ENCODE measurements at places on chromosomes 1 and 21. TPM values are rescaled to one million over a fixed set of nuclear protein-coding genes. Genes with fewer than 3 reads are reported as not detected.

- no peak for DNase-seq
Measured at GRCh38 chr21:30434033-30434631, 4.1 kb downstream of the KRTAP13-4 start.

- no peak for DNase-seq
Measured at GRCh38 chr1:186869526-186870228, 40.9 kb downstream of the PLA2G4A start.

DNA sequence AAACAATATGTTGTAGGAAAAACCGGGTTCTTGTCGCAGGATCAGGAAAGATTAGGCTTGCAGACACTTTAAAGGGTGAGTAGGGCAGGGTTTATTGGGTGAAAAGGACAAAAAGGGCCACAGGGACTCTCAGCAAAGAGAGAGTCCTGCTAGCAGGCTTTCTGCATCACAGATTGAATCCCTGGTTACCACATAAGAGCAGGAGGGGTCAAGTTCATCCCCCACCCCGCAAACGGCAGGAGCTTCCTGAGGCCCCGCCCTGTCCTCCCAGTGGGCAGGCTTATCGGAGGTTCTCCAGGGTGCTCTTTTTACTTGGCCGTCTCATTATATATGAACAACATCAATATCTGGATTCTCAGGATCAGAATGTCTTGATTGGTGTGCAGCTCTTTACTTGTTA, 47.7 kb downstream of the SYCP1 start:
- no peak for DNase-seq

GRCh38 chr1:10339815-10340214, 59.0 kb upstream of the PGD start:
- DNase-seq: peak; percentile 80

GRCh38 chr1:232620356-232620969, 9.5 kb downstream of the SIPA1L2 start:
- peak; percentile 63 for DNase-seq

Gene DISP1
- total RNA-seq: 5.9 TPM

DNA sequence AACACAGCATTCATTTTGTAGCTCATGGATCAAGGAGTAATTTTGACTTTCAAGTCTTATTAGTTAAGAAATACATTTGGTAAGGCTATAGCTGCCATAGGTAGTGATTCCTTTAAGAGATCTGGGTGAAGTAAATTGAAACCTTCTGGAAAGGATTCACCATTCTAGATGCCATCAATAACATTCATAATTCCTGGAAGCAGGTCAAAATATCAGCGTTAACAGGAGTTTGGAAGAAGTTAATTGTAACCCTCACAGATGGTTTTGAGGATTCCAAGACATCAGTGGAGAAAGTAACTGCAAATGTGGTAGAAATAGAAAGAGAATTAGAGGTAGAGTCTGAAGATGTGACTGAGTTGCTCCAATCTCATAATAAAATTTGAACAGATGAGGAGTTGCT, 216.6 kb downstream of the GREM2 start:
- no peak for DNase-seq

Gene KRTAP19-3
- total RNA-seq: not detected

GRCh38 chr1:218585511-218586184, 240.5 kb downstream of the TGFB2 start:
- DNase-seq: peak; percentile 23

DNA sequence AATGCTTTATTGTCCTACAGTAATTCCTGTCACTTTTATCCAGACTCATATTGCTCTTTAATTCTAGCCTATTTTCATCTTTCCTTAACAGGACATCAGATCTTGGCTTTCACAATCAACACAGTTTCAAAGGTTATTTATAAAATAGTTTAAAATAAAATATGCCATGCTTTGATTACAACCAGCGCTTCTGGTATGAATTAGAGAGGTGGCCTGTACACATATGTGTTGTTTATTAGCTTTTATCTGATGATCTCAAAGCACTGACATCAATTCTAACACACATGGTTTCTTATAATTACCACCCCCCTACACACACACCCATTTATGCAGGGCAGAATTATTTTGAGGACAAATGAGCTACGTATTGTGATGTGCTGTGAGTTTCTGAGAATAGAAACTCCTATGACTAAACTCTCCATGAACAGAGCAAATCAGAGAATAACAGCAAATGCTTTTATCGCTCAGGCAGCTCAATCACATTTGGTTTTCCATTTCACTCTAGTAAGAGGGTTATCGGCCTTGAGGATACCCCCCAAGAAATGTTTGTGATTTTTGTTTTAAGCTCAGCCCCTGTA, 18.0 kb downstream of the CD247 start:
- no peak for DNase-seq

DNA sequence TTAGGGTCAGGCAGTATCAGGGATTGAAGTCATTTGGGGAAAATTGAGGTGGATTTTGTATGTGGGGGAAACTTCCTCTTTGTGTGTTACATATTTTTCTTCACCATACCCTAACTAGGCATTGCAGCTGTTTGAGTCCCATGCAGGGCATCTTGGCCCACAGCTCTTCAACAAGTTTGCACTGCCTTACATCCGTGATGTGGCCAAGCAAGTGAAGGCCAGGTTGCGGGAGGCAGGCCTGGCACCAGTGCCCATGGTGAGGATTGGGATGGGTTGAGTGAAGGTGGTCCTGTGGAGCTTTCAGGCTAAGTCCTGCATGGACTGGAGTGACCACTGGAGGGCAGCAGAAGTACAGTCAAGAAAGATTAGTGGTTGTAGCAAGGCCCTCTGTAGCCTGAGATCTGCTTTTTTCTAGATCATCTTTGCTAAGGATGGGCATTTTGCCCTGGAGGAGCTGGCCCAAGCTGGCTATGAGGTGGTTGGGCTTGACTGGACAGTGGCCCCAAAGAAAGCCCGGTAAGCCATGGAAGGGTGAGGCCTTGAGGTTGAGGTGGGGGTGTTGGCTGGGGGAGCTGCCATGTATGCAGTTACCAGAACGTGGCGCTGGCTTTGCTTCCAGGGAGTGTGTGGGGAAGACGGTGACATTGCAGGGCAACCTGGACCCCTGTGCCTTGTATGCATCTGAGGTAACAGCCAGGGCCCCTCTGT, 2.4 kb downstream of the UROD start:
- peak; percentile 86 for DNase-seq

DNA sequence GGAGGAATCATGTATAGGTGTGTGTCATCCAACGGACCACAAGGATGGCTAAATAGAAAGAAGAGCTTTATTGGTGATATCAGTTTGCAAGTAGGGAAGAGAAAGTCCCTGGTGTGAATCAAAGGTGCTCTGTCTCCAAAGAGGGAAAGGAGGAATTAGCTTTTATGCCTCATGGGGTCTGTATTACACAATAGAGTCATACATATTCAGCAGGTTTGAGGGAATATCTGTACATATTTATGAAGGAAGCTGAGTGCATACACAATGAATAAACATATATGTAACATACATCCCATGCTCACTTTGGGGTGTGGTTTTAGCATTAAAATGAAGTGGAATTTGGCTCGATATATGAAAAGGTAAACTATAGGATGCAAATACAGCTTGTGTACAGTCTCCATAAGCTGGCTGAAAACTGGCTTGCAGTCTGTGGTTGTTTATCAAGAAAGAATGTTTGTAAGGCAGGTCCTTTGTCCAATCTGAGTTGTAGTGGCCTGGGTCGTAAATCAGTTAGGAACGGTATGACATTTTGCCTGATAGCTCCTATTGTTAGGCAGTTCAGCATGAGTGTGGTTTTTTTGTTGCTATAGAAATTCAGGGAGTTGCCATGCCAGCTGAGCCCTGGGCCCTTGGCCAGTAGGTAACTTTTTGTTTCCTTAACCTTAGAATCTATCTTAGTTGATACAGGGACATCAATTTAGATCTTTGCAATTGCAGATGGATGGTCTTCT, 198.0 kb upstream of the ZP4 start:
- DNase-seq: no peak

DNA sequence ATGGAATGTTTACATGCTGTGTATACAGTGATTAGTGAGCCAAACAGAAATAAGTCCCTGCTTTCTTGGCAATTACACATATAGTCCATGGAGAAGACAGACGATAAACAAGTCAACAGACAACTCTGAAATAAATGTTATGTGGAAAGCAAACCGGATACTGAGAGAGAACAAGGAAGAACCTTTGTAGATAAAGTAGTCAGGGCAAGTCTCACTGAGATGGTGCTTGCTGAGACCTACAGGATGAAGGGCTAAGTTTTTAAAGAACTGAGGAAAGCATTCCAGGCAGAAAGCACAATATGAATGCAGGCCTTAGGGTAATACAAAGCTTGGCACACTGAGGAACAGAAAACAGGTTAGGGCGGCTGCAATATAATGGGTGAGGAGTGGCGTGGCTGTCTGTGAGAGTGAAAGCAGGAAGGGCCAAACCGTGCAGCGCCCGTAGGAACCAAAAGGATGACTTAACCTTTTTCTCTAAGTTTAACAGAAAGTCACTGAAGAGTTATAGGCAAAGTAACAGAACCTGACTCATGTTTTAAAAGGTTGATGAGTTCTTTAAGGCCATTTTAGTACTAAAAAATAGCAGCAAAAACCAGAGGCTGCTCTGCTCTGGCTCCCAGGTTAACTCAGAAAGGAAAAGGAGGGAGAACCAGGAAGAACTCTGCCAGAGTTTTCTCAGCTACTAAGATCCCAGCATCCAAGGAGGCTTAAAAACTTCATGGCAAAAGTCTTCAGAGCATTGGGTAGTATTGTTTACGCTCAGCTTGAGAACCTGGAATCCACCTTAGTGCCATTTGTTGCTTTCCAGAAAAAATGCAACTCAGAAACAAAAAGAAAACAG, 8.7 kb upstream of the TTF2 start:
- DNase-seq: peak; percentile 51

DNA sequence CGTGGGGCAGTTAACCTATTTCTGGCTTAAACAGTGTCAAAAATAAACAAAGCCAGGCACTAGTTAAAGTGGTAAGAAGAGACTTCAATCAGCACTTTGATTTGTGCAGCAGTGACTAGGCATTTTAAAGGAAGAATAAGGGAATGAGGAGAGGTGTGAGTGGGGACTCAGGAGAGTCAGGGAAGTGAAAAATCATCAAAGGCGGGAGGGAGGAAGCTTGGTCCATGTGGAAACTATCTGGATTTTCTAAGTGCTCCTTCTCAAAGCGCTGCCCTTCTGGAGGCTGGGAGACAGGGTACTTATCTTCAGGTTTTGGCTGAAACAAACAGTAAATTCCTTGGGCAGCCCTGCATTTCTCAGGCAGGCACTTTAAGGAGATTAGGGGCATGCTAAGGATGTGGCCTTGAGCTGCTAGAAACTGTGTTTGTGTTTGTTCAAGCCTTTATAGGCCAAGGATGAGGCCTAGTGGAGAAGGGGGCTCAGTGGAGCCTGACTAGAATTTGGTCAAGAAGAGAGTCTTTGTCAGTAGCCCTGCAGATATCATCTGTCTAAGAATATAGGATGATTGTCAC, 486.5 kb downstream of the SIPA1L2 start:
- DNase-seq: no peak

GRCh38 chr1:188004849-188005248, 1176.1 kb downstream of the PLA2G4A start:
- no peak for DNase-seq

DNA sequence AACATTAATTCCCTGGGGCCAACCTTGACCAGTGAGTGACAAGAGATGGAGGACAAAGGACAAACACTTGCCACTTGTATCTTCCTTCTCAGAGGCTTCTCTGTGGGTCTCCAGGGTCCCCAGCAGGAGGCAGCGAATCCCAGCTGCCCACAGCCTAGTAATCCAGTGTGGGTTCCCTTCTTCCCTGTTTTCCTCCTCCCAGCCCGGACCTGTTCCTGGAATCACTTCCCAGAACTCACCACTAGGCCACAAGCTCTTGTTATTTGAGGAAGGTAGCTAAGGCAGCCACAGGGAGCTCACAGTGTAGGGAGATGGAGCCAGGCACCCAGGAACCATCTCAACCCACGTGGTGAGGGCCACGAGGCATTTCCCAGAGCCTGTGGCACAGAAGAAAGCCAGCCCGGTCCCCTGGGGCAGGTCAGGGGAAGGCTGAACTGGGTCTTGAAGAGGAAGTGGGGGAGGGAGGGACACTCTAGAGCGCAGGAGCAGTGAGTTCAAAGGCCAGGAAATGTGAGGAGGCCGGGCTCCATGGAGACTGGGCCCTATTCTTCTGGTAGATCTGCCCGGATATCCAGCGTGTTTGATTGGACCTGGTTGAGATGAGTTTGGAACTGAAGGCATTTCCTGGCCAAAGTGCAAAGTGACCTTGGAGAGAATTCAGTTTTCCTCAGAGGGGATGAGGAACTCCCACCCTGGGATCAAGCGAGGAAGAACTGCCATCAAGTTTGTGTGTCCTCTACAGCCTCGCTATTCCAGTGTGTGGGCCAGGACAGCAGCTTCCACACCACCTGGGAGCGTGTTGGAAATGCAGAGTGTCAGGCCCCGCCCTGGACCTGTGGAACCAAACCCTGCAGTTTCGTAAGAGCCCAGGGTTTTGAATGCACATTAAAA, 20.3 kb upstream of the C2CD2 start:
- peak; percentile 76 for DNase-seq

Gene OVAAL
- total RNA-seq: 0.47 TPM

Gene CD5L
- 0.24 TPM for total RNA-seq

DNA sequence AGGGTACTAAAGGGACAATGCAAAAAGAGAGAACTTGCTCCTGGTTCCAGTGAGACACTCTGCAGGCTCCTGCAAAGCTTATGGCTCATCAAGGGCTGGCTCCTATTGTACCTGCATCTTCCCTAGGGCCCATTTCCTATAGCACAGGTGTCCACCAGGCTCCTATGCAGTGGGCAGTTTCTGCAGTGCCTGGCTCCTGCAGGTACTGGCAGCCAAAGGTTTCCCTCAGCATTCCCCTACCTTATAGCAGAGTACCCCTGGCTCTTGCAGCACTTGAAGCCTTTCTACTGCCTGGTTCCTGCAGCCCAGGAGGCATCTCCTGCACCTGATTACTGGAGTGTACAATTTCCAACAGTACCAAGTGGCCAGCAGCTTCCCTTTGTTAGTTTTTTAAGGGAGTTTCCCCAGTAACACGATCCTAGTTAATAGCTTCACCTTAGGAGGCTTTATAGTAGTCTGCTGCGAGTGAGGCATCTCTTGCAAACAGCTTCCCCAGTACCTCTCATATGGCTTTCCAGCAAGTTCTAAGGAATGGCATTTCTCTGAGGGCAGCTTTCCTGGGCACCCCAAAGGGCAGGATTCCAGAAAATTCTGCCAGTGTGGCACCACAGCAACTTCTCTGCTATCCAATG, 141.7 kb downstream of the DENND1B start:
- no peak for DNase-seq

- DNase-seq: no peak
Measured at GRCh38 chr1:48596046-48596445, 124.0 kb upstream of the SPATA6 start.

Data from right cardiac atrium (tissue), 5 donors.